ENCODE measurements at places on chromosomes 16 and 17.

GRCh38 chr17:44095647-44096496 lies 25.3 kb downstream of the G6PC3 start:
- no peak for DNase-seq

- DNase-seq, result no peak
These were observed 22.1 kb downstream of the FCSK start for GRCh38 chr16:70476272-70477020.

DNA sequence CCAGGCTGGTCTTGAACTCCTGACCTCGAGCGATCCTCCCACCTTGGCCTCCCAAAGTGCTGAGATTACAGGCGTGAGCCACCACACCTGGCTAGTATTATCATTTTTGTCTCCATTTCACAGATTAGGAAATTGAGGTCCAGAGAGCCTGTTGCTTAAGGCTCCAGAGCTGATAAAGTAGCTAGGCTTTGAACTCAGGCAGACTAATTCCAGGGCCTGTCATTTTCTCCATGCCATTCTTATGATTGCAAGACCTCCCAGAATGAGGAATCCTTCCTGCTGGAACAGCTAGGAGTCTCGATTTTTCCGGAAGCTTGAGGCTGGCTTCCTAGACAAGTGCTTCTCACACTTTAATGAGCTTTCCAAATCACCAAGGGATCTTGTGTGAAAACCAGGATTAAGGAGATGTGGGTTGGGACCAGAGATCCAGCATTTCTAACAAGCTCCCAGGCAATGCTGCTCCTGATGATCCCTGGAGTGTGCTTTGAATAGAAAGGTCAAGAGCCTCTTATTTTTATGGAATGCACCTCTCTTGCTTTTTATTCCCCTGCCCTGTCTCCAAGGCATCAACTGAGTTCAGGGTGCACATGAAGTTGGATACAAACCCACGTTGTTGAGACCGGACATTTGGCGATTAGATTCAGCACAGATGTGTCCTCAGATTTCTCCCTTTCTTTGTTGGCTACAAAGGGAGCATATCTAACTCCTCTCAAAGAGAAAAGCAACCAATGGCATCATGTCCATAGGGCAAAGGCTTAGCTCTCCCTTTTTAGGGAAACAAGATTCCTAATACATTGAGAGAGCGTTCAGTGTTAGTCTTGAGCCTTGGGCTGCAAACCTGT lies 40.3 kb upstream of the FAM20A start:
- DNase-seq, result no peak

DNA sequence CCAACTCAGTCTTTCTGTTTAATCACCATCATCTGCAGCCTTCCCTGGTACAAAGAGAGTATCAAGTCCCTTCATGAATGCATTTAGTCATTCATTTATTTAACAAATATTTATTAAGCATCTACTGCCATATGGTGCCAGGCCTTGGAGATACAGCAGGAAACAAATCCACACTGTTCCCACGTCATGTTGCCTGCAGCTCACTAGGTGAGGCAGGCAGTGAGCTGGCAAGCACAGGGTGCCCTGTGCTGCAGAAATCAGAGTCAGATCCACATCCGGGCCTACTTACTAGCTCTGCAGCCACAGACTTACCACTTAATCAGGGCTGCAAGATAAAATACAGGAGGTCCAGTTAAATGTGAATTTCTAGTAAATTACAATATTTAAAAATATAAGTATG lies 38.5 kb upstream of the CES5A start:
- DNase-seq, result no peak

DNA sequence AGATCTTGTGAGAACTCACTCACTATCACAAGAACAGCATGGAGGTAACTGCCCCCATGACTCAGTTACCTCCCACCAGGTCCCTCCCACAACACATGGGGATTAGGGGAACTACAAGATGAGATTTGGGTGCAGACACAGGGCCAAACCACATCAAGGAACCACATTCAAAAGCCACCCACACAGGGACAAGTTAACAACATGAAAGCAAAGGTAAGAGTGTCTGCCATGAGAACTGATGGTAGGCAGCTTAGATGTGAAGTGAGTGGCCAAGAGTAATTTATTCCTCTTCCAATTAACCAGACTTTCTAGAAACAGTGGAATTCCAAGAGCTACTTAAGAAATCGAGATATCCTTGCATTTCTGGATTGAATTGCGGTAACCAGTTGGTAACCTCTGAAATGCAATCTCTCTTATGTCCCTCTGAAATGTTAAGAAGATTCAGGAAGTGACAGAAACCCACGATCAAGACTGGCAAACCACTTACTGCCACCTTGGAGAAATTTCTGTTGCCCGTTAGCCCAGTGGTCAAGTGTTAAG lies 167.4 kb upstream of the CACNG5 start:
- peak; percentile 55 for DNase-seq

GRCh38 chr17:1076299-1076981 lies 79.5 kb downstream of the TIMM22 start:
- DNase-seq, result no peak

GRCh38 chr16:73304008-73304774 lies 256.3 kb upstream of the ZFHX3 start:
- DNase-seq, result no peak

GRCh38 chr16:624526-625070 lies 6.2 kb upstream of the WFIKKN1 start:
- DNase-seq, result no peak

GRCh38 chr16:636206-637080 lies at the start of gene METTL26:
Gene METTL26, minus strand, starts transcription at chr16:636305. Its CDS starts 15 bp downstream, at chr16:636290.
- peak; percentile 87 for DNase-seq

DNA sequence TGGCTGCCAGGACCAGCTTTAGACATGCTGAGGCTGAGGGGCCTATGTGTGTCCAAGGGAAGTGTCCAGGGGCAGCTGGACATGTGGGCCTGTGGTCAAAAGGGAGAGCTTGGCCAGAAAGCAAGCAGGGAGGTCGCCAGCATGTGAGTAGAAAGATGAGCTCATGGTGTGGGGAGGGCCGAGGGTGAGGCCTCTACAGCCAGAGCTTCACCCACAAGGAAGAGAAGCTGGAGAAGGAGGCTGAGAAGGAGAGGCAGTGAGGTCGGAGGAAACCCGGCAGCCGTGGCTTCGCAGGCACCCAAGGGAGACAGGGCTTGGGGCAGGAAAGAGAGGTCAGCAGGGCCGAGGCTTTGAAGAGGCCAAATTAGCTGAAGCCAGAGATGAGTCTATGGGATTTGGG lies 4.0 kb upstream of the HSD11B2 start:
- DNase-seq, result no peak

DNA sequence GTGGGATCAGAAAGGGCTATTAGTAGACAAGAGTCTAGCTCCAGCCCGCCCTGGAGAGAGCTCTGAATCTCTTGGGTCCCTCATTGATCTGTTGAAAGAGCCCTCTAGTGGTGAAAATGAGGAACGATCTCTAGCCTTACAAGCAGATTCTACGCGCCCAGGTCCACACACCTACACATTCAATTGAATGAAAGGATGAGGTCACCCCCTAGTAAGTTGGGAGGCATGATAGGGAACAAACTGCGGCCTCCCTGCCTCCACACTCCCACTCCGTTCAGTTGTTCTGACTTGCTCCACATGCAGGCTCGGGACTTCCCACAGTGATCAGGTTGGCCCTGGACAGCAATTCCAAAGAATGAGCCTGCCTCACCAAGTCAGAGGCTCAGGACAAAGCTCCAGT lies 2.9 kb upstream of the CACNG3 start:
- DNase-seq, result no peak

GRCh38 chr16:50616386-50616785 lies 64.7 kb downstream of the SNX20 start:
- no peak for DNase-seq

- no peak for DNase-seq
These were observed 10.0 kb upstream of the KATNB1 start for GRCh38 chr16:57725554-57725953.

- DNase-seq, result no peak
These were observed 104.7 kb downstream of the PITPNC1 start for GRCh38 chr17:67481808-67482207.

GRCh38 chr17:51933647-51934046 lies 224.9 kb downstream of the CA10 start:
- DNase-seq, result no peak

- no peak for DNase-seq
These were observed 11.0 kb upstream of the CAPNS2 start for GRCh38 chr16:55555436-55555835.

GRCh38 chr16:965036-965395 lies 5.8 kb downstream of the LMF1 start:
- DNase-seq, result no peak

DNA sequence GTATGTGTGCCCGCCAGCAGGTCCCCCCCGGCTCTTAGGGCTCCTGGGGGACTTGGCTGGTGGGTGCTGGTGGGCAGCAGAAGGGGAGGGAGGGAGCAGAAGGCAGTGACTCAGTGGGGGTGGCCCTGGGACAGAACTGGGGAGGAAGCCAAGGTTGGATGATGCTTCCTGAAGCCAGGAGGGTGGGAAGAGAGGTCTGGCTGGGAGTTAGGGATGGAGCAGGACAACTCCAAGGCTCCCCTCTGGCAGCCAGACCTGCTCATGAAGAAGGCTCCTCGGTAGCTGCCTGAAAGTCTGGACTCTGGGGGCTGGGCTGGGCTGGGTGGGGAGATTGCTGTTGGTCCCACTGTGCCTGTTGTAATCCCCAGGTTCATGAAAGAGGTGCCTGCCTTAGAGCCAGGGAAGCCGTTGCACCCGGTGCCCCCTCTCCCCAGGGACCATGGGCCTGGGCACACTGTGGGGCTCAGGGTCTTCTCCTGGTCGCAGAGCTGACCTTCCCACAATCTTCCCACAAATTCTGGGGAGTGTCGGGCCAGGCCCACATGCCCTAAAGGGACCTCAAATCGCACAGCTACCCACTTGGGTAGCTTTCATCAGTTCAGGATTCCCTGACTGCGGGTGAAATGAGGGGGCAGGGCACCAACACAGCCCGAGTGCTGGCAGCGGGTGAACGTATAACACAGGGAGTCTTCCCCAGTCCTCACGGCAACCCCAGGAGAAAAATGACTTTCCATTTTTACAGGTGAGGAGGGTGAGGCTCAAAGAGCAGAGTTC lies 1.1 kb upstream of the PLEKHG4 start:
- DNase-seq, result no peak

DNA sequence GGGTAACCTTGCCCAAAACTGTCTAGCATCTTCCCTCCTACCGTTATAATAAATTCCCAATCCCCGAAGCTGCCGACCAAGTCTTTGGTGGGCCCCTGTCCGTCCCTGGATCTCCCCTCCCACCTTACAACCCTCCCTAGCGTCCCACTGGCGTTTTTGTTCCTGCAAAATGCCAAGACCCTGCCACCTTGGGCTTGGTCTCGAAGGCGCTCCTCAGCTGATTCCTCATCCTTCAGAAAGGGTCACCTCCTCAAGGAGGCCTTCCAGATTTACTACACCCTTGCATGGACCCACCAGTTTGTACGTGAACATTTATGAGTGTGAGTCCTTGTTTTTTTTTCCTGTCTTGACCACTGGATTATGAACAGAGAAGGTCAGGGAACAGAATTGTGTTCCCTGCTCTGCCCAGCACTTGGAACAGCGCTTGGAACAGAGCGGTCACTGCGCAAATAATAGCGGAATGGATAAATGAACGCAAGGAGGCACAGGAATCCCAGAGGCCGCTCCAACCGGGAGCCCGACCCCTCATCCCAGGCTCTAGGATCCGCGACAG lies 926 bp upstream of the GFER start:
- no peak for DNase-seq

- no peak for DNase-seq
These were observed 729 bp downstream of the DDX28 start for GRCh38 chr16:68022278-68022727.

DNA sequence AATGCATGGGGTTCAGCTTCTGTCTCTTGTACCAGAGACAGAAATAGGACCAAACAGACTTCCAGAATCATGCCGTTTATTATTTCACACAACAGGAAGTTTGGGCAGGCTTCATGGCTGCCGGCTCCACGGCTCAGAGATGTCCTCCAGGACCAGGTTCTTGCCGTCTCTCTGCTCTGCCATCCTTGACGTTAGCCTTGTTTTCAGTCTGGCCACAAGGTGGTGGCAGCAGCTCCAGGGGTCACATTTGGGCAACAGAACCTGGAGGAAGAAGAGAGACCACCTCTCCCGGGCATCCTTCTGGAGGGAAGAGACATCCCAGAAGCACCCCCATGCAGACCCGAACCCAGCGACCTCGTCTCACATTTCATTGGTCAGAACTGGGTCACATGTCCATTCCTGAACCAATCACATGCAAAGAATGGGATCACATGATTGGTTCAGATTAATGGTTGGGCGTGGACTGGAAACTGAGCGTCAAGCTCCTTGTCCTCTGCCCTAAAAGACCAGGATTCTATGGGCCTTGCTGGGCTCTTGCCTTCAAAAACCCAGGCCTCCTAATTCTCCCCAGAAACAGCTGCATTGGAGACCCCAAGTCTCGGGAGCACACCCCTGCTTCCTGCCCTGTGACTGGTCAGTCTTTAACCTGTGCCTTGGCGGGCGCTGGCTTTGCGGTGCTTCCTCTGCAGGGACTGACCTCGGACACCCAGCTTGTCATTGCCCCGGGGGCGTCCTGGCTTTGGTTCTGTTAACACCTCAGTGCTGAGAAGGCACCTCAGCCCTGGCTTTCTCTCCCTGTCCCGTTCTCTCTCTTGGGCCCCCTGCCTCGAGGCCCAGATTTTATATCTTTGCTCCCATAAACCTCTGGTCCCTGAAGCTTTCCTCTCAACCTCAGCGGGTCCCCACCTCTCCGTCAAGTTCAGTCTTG lies 63.3 kb downstream of the IRF8 start:
- no peak for DNase-seq

DNA sequence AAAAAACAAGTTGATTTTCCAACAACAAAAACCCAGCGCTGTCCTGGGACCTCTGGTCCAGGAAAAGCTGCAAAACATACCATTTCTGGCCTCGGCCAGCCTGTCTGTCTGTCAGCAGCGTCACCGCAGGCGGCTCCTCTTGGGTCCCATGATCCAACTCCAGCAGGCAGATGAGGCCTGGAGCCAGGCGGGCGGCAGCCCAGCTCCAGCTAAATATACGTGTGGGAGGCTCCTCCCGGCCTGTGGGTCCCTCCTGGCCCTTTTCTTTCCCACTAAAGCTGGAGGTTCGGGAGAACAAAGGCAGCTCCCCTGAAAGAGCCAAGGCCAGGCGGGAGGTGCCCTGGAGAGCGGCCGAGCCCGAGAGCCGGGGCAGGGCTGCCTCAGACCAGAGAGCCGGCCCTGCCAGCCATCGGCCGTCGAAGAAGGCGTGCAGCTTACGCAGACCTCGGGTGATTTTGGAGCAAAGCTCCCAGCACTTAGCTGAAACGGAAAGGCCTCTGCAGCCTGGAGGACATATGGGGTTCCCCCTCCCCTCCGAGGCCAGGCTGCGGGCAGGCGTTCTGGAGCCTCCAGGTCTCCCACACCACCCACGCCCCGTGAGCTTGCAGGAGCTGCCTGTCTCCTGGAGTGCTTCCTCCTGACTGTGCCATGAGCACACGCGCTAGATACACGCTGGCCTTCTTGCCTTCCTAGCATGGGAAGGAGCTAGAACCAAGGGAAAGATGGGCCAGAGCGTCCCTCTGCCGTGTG lies 19.9 kb upstream of the JPH3 start:
- no peak for DNase-seq
